ENCODE measurements at places on chromosomes 12 and 14. TPM values are rescaled to one million over a fixed set of nuclear protein-coding genes. Genes with fewer than 3 reads are reported as not detected.
A peak's percentile ranks its signal among the peaks of the same experiment; 100 is the strongest.

ARHGDIB gene
- polyA plus RNA-seq, result 43.5 TPM

KRT85 gene
- polyA plus RNA-seq, result not detected

ANAPC5 gene
- polyA plus RNA-seq, result 96.9 TPM

AVPR1A gene
- polyA plus RNA-seq, result 7.6 TPM

INSM2 gene
- not detected for polyA plus RNA-seq

OTX2 gene
- polyA plus RNA-seq, result not detected

DNA sequence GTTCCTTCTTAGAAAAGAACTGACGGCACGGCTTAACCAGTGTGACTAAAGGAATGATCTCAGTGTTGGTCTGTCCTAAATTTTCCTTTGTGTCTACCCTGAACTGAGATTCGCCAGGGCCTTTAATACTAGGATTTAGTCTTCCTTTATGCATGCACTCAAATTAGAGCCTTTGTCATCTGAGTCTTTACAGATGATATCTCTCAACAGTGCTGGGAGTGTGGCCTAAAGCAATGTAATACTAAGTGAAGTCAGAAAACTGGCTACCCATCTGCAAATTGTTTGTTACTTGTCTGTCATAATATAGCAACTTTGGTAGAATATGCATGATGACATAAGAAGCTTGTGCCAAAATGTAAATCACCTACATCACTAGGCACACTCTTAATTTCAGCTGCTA is 95.4 kb downstream of the PTPRO start:
- no peak for DNase-seq

- DNase-seq, result peak; percentile 9
These were observed 1.4 kb downstream of the PRKD1 start for GRCh38 chr14:29926228-29926627.

DNA sequence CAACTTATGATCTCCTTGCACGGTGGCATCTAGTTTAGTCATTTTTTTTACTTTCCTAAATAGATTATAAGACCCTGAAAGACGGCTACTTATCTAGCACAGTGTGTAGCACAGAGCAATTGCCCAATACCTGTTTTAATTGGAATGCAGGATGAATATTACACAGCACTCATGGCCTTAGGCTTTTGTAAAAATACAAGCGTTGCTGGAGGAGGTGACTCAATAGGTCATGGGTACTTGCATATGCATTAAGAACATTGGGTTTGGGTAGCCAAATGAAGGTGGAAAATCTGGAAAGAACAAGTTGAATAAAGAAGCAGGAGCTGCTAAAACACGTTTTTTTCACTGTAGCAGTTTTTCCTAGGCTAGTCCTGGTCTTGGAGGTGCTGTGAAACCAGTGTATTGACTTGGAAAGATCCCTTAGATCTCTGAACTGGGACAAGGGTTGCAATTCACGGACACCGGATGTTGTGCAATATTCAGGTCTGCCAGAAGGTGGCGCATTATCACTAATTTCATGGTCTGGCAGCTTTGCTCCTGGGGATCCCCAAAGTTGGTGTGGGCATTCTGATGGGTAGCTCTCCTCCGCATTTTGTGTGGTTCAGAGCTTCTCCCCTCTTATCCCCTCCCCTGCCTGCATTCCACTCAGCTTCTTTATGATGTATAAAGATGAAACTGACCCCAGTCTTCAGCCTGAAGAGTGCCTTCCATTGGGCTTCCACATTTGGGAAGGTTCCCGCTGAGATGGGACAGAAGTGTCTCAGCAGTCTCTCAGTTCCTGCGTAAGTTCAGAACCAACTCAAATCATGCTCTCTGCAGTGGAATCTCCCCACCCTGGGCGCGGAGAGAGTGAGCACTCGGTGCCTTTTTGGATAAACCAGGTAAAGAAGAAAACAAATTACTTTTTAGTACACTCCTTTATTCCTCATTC is 278.3 kb downstream of the NRXN3 start:
- DNase-seq, result peak; percentile 5

DNA sequence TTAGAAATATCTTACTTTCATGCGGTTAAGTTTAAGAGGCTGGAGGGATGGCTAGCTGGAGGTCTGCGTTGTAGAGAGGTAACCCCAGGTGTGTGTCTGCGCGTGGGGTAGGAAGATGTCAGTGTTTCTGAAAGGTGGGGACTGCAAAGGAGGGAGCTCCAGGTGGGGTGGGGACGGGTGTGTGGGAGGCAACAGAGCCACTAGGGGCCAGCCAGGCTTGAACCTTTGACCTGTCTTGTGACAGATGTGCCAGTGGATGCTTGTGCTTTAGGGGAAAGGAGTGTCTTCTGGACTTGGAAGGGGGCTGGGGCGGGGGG is 841 bp downstream of the GLI1 start:
- DNase-seq, result peak; percentile 28

- DNase-seq, result no peak
These were observed 190.4 kb downstream of the PPM1H start for GRCh38 chr12:62744551-62744950.

GRCh38 chr12:131133994-131134393 is 180.3 kb downstream of the ADGRD1 start:
- DNase-seq, result no peak

- no peak for DNase-seq
These were observed 3.7 kb upstream of the ZFP36L1 start for GRCh38 chr14:68796418-68797101.

- peak; percentile 15 for DNase-seq
These were observed 357.3 kb upstream of the MIS18BP1 start for GRCh38 chr14:45610318-45610717.

GRCh38 chr12:70497508-70497907 is 131.4 kb downstream of the KCNMB4 start:
- no peak for DNase-seq

Measured in muscle of leg (tissue), 16 donors.